ENCODE measurements at places on chromosomes 3 and 15.

DNA sequence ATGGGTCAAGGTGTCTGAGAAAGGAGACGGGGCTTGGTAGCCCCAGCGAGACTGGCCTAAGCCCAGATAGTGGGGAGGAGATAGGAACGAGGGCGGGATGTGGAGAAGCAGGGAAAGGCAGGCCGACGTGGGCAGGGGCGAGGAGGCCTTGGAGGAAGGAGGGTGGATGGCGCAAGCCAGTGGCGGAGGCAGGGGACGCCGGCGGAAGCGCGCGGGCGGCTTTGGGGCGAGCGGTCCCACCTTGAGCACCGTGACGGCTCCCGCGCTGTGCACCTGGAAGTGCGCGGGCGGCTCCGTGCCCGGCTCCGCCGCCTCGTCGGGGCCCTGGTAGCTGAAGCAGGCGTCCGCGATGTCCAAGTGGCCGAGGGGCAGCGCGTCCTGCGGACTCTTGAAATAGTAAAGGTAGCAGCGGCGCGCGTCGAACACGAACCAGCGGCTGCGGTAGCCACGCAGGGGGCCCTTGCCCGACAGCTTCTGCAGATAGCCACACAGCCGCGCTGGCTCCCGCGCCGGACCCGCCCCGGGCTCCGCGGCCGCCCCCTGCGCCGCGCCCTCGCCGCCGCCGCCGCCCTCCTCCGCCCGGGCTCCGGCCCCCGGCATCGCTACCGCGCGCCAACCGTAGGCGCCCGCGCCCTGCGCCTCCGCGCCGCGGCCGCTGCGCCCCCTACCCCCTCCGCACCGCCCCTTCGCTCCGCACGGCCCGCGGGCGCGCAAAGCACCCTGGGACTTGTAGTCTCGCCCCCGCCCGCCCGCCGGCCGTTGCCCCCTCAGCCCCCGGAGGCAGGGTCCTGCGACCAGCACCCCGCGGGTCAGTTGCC lies at the start of gene TBC1D2B:
Gene TBC1D2B, minus strand, starts transcription at position 659 of the 818 bp plus-strand sequence. Its CDS starts 59 bp downstream, at position 600.
- DNase-seq: peak; percentile 67

GRCh38 chr3:77913524-77914174 lies 873.8 kb downstream of the ROBO2 start:
- DNase-seq: no peak

DNA sequence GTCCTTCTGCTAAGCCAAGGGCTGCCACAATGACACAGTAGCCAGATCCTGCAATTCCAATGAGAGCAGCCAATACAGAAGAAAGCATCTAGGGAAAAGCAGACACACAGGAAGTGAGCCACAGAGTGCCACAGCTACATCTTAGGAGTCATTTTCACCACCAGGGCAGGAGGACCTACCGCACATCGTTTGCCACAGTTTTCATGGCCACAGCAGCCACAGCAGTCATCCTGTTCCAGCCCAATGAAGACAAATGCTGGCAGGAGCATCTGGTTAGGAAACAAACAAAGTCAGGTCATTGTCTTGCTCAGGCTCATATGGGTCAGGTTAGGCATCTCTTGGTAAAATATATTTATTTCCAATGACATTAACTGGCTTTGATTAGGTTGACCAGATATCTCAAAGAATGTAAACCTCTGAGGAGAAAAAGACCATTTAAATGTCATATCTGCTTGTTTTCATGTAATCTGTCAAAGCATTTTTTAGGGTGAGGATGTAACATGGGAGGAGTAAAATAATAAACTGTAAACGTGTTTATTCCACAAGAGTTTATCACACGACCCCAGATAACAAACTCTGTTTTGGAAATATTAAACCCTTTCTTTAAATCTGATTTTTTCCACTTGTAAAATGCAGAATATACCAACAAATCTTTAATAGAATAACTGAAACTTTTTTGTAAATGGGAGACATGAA lies 1.8 kb downstream of the TM4SF1 start:
- DNase-seq: no peak

DNA sequence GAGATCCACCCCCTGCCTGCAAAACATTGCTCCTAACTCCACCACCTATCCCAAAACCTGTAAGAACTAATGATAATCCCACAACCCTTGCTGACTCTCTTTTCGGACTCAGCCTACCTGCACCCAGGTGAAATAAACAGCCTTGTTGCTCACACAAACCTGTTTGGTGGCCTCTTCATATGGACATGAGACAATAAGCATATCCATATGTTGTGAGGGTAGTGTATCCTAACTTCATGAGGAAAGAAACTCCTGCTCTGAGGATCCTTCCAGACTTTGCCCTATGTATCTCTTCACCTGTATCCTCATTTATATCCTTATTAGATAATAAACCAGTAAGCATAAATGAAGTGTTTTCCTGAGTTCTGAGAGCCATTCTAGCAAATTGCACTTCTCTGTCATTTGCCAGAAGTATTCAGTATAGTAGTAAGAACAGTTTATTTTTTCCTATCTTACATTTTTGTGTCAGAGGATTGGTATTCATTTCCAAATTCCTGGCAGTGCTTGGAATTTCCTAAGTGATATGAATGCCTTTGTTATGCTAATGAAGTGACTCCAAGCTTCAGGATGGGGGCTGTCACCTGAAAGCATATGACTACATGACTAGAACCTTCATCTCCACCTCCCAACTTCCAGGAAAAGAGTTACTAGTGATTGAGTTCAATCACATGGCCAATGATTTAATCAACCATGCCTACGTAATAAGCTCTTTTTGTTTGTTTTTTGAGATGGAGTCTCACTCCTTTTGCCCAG lies 30.2 kb downstream of the TTBK2 start:
- DNase-seq: no peak

DNA sequence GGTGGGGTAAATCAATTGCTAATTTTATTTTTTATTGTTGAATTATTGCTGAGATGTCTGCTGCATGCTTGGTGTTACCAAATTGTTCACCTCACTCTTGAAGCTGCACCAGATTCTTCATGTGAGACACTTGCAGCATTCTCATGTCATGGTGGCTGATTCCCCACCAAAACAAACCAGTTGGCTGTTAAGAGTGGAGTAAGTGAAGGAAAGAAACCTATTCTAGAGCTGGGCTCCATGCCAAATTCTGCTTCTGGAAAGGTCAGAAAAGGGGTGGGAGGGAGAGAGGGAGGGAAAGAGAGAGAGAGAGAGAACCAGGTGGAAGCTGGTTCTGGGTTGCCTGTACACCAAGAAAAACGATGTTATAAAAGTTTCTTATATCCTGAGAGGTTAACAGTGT lies 317.5 kb upstream of the THRB start:
- no peak for DNase-seq

DNA sequence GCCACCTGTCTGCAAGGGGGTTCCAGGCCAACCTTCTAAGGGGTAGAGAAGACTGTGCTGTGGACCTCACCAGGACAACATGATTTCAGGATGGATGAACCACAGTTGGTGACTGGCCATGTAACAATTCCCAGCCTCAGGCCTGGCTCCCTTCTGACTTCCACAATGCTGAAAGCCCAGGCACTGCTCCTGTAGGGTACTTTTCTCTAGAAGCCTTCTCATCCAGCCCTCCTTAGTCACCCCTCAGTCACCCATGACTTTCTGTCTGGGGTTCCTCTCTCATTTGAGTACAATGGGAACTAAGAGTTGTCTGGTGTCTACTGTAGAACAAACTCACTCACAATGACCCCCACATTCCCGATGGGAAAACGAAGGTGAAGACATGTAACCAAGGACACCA lies 8.6 kb downstream of the ALS2CL start:
- DNase-seq: no peak

DNA sequence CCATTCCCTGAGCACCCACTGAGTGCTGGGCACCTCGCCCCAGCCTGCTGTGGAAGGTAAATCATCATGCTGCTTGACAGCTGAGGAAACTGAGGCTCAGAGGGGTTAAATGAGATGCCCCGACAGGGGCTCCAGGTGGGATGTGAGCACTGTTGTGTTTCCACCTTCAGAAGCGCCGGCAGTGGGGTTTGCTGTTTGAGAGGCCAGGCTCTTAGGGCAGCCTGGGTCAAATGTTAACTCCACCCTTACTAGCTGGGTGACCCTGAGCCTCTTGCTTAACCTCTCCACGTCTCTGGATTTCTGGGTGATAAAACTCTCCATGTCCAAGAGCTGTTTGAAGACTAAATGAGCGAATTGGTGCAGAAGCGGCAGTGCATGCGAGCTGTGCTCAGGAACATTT lies 43.1 kb downstream of the FAM3D start:
- no peak for DNase-seq

- no peak for DNase-seq
Measured at GRCh38 chr3:47747558-47747957, 34.1 kb downstream of the SMARCC1 start.

DNA sequence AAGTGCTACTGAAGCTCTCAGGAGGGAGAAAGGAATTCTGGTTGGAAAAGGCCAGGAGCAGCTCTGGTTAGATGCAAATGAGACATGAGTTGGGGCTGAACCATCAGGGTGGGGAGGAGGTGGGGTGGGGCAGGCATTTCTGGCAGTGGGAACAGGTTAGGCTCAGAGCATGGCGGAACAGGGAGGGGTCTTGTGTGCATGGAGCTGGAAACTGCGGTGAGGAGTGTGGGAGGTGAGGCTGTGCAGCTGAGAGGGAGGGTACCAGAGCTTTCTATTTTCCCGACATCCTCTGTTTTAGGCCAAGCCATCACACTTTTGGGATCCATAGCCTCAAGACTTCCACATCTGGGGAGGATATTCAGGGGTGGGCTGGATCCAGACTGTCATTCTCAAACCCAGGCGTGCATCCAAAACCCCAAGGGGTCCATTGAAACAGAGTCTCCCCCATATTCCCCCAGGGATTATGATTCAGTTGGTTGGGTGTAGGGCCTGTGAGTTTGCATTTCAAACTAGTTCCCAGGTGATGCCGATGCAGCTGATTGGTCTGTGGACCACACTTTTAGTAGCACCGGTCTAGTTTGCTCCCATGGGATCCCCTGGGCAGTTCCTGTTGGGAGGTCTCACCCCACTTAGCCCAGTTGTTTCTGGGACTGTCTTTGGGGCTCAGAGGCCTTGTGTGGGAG lies 100.9 kb upstream of the TLE3 start:
- no peak for DNase-seq

- no peak for DNase-seq
Measured at GRCh38 chr15:99085413-99086326, 19.2 kb upstream of the SYNM start.

DNA sequence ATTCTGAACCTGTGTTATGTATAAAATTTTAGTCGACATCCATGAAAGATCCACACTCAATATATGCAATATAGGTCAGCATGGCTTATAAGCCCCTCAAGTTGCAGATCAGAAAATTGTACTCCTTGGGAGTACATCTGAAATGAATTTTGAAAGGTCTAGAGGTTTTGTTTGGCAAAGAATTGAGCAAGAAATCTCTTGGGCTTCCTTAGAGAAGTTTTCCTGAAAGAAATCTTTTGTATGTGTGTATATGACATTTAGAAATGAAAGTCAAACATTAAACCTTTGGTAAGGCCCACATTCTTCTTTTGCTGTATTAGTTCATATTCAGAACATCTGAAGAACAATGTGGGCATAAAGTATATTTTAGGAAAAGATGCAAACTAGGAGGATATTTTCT lies 1006.6 kb downstream of the NAALADL2 start:
- DNase-seq: no peak

DNA sequence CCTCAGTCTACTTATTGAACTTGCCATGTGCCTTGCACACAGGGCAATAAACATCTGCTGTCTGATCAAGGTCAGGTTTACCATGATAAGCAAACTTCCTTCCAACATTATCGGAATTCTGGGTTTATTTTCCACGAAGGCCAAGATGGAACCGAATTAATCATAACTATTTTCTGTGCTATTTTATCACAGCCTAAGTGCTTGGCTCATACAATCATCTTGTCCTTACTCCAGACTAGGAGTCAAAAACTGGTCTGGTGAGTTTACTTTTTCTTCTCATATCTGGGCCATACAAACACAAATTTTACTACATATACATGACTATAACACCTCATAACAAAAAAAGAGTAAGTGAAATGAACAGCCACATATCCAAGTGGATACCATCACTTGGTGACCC lies 2.3 kb downstream of the FBN1 start:
- DNase-seq: no peak

- DNase-seq: no peak
Measured at GRCh38 chr3:17032407-17033034, 147.8 kb downstream of the PLCL2 start.

DNA sequence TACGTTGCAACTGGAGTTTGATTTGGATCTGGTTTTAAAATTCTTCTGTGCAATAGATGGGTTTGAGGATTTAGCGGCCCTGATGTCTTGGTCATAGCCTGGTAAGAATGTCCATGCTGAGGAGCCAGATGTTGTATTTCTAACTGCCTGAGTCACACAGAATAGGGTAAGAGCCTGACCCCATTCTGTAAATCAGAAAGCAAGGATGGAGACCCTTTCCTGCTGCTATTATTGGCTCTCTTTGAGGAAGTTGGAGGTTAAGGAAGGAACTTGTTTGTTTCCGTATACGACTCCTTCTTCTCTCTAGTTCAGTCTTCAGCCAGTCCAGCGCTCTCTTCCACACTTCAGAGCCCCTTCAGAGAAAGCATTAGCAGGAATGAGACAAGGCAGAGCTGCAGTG lies 65.1 kb downstream of the HCN4 start:
- DNase-seq: no peak

GRCh38 chr15:101351736-101352135 lies 56.7 kb upstream of the SNRPA1 start:
- no peak for DNase-seq

DNA sequence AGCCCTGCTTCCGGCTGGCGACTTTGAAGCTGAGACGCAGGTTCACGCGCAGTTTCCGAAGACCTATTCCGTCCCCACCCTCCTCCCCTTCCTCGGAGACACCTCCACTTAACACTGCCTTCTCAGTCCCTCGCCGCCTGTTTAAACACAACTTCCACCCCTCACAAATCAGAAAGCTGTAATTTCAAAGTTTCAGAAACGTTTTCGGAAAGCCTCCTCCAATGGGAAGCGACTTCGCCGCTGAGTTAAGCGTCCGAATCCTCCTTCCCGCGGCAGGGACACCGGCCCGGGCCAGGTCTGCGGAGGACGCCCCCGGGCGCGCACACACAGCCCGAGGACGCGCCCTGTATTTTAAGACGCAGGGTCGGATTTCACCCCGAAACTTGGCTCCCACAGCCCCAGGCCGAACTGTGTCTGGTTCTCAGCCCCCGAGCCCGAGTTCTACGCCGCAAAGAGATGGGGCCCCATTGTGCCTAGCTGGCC lies 559 bp upstream of the LRRN1 start:
- no peak for DNase-seq

DNA sequence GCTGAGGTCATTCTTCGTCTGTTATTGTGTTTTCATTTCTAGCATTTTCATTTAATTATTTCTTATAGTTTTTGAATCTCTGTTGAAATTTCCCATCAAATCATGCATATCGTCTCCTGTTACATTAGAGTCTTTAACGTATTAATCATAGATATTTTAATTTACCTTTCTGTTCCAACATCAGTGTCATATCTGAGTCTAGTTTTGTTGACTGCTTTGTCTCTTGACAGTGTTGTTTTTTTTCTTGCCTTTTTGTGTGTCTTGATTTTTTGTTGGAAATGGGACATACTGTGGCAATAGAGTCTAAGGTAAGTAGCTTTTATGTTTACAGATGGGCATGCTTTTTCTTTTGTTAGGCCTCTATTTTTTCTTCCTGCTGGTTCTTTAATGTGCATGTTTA lies 286.8 kb upstream of the THRB start:
- no peak for DNase-seq
